CD8-positive, alpha-beta T cell (primary cell): ENCODE measurements at places on chromosomes 1 and 21.

DNA sequence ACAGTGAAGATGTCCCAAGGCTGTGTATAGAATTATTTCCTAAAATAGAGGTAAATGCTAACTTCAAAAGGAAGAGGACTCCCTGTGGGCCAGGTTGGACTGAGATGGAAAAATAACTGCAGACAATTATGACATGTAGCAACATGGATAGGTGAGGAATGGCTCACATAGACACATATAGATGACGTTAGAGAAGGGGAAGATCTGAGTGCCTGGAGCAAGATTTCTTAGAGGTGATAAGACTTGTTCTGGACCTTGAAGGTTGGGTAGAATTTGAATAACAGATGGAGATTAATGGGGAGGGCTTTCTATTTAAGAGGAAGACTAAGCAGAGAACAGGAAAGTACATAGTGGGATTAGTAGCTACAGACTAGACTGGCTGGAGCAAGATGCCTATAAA lies 76.9 kb downstream of the C1orf21 start:
- DNase-seq = no peak

DNA sequence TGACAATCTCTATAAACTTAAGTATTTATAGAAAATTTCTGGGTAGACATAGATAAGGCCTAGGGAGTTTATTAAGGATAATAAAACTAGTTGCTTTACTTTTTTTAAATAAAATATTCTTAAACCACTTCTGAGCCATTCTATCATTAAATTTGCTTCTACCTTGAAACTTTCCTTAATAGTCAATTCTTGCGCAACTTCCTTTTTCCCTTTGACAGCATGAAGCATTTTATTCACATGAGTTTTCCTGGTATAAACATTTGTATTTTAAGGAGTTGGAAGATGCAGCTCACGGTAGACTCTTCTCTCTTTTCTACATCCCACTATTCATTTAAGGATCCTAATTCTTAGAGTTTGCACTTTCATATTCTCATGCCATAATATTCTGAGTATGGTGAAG lies 75.8 kb upstream of the DPH5 start:
- DNase-seq = no peak

DNA sequence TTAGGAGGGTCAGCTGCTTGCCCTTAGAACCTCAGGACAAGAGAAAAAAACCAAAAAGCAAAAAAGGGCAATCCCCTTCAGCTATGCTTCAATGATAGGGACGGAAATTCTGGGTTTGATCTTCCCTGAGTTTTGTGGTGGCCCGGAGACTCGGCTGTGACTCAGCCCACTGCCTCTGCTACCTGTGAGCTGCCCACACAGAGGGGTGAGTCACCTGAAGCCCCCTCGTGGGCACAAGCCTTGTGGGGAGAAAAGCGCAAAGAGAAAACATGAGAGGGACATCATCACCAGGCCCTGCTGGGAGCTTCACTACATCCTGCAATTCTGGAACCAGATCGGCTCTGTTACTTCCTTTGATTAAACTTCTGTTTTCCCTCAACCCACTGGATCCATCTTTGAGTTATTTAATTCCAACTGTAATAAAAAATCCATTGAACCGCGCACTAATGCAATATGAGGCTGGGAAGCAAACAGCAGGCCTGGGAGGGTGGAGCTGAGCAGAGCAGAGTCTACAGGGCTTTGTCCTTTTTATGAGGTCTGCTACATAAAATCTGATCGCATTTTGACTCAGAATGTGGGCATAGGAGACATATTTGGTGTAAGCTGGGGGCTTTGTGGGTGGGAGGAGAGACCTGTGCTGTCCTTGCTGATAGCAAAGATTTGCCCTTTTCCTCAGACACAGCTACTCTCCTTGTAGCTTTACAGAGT lies 58.7 kb upstream of the STUM start:
- DNase-seq = no peak

- no peak for DNase-seq
These were observed 23.2 kb downstream of the PCNT start for GRCh38 chr21:46347203-46347550.

GRCh38 chr1:8116894-8117264 lies 90.8 kb upstream of the ERRFI1 start:
- no peak for DNase-seq

DNA sequence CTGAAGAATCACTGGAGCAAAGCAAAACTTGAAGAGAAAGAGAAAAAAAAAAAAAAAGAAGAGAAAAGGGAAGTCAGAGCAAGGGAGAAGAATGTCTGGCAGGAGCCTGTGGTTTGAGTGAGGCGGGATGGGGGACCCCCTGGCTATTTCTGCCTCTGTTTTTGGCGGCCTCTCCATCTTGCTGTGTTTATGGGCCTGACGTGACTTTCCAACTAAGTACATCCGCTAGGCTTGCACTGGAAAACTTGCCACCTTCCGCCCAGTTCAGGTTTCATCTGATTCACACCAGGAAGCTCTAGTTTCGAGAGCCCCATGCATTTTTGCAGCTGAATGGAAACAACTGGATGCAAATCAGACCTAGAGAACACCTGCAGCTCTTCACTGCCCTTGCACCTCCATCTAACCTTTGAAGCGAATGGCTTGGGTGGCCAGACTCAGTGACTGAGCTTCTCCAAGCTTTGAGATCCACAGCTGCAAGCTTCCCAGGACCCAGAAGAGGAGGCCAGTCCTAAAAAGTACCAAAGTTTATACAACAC lies 28.0 kb downstream of the TBX15 start:
- no peak for DNase-seq

- no peak for DNase-seq
These were observed 86.0 kb downstream of the SLC25A24 start for GRCh38 chr1:108114033-108114599.

GRCh38 chr1:37482796-37483744 lies 8.7 kb downstream of the ZC3H12A start:
- DNase-seq = no peak

DNA sequence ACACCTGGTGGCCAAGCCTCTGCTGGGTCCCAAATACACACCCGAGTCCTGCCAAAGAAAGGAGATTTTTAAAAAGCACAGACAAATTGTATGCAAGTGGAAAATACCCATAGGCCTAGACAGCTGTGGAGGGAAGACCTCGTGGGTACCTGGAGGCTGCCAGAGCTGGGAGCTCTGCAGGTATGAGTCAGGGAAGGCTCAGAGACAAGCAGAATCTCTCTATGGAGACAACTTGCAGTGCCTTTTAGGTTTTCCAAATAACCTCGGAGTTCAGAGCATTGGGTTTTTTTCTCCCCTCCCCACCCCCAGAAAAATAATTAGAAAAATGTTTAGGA lies 127.7 kb downstream of the EDEM3 start:
- DNase-seq = no peak

DNA sequence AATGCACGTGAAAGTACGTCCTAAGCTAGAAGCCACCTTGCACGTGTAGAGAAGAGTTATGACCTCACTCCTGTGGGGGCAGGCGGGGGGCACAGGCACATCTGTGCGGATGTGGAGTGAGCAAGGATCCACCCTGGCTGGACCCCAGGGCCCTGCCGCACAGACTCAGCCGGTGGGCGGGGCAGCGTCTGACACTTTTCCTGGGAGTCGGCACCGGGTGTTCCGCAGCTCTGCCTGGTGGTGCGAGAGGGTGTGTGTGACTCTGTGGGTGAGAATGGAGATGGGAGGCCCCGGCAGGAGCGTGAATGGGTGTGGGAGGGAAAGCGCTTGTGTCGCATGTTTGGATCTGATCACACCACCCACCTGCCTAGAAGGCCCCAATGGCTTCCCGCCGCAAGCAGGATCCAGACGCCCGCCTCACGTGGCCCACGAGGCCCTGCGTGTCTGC lies 29.5 kb downstream of the RAP1GAP start:
- no peak for DNase-seq

GRCh38 chr1:154664331-154665002 lies 56.5 kb upstream of the ADAR start:
- DNase-seq = no peak

DNA sequence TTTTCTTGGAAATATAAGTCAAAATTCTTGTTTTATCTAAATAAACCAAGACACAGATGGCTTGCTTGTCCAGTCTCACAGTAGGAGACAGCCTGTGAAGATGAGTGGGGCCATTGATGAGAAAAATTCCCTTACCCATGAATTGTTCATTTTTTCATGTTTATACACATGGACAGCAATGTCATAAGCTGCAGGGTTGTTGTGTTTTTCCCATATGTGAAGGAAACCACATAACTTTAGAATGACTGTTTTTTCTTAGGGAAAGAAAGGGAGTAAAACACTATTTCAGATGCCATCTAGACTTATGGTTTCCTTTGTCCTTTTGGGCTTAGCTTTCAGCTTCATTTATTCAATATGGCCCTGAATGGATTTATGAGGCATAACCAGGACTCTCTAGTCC lies 622.5 kb upstream of the NR5A2 start:
- DNase-seq = no peak

- DNase-seq = no peak
These were observed 248.9 kb downstream of the PLPP3 start for GRCh38 chr1:56330391-56331026.

GRCh38 chr1:38474738-38475623 lies 384.6 kb downstream of the RRAGC start:
- DNase-seq = no peak

GRCh38 chr1:5845376-5845775 lies 146.8 kb downstream of the NPHP4 start:
- DNase-seq = no peak

GRCh38 chr1:77010937-77011336 lies 143.7 kb downstream of the ST6GALNAC5 start:
- no peak for DNase-seq

- no peak for DNase-seq
These were observed 58.0 kb downstream of the SLC27A3 start for GRCh38 chr1:153833171-153833570.

GRCh38 chr1:47918257-47918867 lies 78.8 kb downstream of the TRABD2B start:
- DNase-seq = no peak

GRCh38 chr1:67407498-67407897 lies 22.7 kb downstream of the SERBP1 start:
- DNase-seq = no peak

- no peak for DNase-seq
These were observed 144.7 kb downstream of the TGFBR3 start for GRCh38 chr1:91741301-91741700.

- no peak for DNase-seq
These were observed 37.6 kb downstream of the ALG6 start for GRCh38 chr1:63405021-63405420.

DNA sequence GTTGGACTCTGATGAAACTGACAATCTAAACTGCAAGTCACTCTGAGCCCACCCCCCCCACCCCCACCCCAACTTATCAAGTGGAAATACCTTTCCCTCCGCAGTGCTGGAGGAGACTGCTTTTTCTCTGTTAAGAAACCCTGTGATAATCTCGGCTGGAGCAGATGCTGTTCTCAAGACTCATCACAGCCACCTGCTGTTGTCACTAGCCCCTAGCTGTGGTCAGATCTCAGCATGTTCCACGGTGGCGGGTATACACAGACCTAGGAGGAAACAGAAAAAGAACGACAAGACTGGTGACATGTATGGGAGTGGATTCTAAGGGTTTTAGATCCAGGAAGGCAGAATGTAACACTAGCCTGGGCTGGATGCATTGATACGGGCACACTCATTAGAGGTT lies 2.3 kb downstream of the ACTL8 start:
- no peak for DNase-seq

- DNase-seq = no peak
These were observed 238.1 kb downstream of the LRRC40 start for GRCh38 chr1:69967245-69967766.

- DNase-seq = no peak
These were observed 8.8 kb downstream of the IFNGR2 start for GRCh38 chr21:33411949-33412430.

- DNase-seq = no peak
These were observed 364.8 kb upstream of the SNX7 start for GRCh38 chr1:98296681-98297080.

DNA sequence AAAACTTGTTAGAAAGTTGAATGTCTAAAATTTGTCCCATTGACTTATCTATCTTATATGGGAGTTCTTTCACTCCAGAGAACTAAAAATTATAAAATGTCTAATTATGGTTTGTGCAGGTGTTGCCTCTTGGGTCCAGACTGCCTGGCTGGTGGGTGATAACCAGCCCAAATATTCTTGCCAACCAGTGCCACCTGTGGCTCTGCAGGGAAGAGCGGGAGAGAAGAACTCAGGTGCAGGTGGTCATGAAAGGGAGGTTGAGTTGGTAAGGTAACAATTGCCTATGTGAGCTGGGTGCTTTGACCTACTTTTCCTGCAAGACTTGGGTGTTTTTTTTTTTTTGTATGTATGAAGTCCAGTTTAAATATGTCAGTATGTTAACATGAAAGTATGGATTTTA lies 10.2 kb downstream of the RPS6KC1 start:
- no peak for DNase-seq

DNA sequence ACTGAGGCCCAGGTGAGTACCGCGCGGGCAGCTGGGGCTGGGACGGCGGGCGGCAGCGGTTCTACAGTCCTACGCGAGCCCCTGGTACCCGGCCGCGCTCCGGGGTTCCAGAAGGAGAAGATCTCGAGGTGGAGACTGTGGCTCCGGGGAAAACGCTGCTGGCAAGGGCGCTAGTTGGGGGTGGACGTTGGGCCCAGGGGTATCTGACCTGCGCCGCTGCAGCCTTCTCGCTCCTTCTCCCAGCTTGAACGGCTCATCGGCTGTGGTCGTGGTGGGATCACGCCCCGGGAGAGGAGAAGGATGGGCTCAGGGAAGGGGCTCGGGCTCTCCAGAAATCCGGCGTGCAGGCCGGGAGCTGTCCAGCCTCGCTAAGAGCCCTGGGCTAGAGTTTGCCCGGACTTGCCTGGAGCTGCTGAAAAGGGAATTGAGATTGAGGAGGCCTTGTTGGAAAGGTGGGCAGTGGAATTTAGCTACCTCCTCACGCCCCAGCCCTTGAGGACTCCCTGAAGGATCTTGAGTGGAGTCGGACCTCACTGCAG lies 1.1 kb upstream of the POU3F1 start:
- no peak for DNase-seq

DNA sequence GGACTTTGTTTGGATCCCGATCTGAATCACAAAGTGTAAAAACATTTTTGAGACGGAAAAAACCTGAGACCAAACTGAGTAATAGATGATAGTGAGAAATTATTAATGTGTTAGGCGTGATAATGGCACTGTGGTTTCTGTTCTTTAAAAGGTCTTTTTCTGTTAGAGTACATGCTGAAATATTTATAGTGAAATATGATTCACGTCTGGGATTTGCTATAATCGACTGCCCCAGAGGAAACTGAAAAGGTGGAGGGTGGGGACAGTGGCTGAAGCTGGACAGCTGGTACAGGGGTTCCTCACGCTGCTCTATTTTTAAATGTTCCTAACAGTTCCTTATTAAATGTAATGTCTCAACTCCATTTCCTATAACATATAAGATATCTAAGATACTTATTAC lies 11.2 kb downstream of the URB1 start:
- DNase-seq = no peak

DNA sequence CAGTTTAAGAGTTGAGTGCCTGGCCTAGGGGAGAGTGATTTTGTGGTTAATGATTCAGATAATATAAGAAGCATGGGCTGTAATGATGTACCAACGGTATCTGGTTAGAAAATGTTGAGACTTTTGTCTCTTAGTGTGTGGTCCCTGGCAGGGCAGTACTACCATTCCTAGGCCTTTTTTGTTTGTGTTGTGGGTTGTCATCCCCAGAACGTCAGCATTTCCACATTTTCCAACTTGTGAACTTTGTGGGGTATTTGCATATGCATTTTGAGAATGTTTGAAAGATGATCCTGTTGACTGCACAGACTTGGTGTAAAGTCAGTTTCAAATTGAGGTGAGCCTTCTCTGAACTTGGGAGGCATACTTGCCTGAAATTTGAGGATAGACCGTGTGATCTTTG lies 11.4 kb downstream of the NEK7 start:
- no peak for DNase-seq
